NCI-H2107 (cell line): ENCODE measurements at places on chromosomes 16 and 17.

DNA sequence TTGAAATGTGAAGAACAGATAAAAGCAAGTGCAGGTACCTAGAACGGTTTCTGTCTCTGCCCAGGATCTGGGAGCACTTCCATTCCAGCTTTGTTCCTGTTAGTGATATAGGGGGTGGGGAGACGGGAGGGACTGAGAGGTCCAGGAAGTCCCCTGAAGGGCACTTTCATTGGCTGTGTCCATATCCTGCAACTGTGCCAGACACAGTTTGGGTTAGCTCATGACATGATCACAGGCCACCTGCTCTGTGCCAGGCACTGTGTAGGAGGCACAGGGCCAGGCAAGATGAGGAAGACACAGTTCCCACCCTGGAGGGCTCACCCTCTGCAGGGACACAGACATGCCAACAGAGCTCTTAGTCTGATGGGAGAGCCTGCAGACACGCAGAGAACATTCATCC is 7.9 kb downstream of the CBLN1 start:
- no peak for DNase-seq

GRCh38 chr17:41010441-41010840 is 1.5 kb upstream of the KRTAP3-1 start:
- no peak for DNase-seq

GRCh38 chr17:41483531-41483930 is 2.6 kb upstream of the KRT35 start:
- no peak for DNase-seq

GRCh38 chr17:39400547-39401411 is 647 bp downstream of the FBXL20 start:
- DNase-seq = no peak

DNA sequence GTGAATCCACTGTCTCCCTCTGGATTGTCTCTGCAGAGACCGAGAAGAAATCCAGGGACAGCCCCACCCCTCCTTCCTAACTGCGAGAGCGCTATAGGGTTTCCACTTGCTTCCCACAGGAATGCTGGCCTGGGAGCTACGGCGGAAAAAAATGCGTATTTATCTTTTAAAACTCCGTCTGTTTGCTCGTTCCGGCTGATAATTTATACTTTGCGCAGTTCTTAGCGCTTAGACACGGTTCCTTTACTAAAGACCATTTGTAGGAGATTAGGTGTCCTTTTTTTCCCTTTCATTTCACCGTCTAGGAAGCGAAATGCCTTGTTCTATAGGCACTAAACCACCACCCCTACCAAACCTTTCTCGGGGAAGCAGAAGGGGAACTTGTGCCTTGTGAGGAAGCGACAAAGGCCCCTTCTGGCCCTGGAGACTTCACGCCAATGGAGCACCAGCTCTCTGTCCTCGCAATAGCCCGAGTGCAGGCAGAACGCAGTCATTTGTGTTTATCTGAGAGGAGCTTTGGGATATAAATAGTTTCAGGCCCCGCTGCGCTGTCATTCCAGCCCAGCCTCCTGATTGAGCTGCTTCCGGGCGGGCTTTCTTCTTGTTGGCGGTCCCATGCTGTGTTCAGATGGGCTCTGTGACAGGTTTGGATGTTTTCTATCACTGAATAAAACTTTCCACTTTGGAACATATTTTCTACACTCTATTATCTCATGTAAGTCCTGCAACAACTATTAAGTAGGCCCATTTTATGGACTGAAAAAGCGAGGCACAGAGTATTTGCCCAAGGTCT is 791 bp upstream of the SUPT4H1 start:
- no peak for DNase-seq

DNA sequence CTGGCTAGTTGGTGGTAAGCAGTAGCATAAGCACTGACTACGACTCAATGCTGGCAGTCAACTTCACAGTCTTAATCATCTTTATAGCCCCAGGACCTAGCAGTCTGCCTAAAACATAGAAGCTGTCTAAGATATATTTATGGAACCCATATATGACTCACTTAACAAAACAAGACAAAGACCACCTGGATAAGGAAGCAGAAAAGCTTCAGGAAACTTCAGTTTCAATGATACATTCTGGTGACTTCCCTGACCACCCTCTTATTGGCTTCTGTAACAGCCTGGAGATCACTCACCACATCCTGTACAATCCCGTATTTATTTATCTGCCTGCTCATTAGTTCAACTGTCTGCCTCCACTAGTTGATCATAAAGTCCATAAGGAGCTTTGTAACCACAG is 95.5 kb downstream of the PMP22 start:
- DNase-seq = no peak

DNA sequence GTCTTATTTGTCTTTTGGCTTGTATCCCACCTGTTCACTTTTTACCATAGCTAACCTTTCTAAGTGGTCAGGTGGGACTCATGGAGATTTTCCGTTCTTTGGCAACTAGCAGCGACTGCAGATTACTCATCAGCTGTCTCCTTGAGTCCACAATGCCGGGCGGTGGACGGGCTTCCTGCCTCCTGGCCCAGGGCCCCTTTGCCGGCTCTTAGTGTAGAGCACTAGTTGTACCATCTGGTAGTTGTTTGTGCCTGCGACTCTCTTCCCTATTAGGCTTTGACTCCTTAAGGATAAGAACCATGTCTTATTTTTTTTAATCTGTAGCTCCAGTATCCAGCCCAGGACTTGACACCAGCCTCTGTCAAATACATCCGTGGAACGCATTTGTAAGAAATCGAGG is 399.9 kb downstream of the WWOX start:
- DNase-seq = no peak

DNA sequence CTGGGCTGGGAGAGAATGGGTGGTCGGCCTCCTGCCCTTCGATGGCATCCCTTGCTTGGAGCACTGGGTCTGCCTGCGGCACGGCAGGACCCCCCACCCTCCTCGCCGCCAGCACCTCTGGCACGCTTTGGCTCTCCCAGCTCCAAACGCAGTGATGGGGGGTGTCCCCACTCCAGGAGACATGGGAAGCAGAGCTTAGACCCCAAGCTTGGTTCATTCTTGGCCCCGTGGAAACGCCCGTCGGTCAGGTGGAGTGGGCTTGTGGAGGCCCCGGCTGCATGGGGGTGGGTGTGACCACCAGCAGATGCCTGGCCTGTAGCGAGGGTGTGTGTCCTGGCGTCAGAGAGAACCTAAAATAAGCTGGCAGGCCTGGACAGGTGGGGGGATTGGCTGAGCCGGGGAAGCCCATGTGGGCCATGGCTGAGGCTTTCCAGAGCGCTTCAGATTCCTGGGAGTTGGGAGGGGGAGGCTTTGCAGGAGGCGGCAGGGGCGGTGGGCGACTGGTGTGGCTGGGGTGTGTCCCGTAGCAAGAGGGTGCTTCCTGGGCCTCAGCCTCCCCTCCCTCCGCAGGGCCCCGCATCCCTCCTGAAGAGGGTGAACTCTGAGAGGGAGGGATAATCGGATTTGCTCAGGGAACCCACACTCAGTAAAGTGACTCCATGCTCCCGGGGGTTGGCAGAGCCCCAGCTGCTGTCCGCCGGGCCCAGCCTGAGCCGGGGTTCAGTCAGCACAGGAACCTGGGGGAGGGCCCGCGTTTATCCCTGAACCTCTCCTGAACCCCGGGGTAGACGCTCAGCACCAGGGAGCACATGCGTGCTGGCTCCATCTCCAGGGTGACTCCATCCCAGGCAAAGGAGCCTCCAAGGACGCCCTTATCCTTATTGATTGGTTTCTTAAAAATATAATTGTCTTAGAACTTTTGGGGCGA is 3.4 kb downstream of the CACNA1H start:
- DNase-seq = no peak

- DNase-seq = peak; percentile 22
These were observed 27.9 kb downstream of the MBTPS1 start for GRCh38 chr16:84088695-84089395.

- no peak for DNase-seq
These were observed 191.1 kb upstream of the CIBAR2 start for GRCh38 chr16:85303354-85303883.

DNA sequence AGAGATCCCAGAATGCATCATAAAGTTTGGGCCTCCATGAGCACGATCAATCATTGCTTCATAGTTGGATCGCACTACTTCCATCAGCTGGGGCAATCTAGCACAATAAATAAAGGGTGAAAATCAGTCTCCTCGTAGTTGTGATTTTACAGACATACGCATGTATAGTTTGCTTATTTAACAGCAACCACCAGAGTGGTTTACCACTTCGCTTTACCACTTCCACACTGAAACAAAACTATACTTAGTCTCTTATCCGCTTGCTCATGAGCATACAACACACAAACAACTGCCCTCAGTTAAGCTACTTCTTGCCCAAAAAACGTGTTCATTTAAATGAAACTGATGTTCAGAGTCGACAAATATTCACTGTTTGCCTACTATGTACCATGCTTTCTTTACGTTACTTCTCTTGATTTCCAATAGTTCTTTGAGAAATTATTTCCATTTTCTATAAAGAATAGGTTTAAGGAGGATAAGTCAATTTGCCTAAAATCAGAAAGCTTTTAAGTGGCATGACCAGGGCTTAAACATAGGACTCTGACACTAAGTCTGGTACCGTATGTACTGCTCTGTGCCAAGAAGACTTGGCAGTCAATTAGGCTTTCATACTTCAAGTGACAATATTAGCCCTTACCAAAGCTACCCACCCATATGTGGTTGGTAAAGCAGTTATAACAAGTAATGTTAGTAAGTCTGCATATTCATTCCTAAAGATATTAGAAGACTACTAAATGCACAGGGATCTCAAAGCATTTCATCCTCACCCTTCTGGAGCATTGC is 22.0 kb downstream of the SETD6 start:
- no peak for DNase-seq

DNA sequence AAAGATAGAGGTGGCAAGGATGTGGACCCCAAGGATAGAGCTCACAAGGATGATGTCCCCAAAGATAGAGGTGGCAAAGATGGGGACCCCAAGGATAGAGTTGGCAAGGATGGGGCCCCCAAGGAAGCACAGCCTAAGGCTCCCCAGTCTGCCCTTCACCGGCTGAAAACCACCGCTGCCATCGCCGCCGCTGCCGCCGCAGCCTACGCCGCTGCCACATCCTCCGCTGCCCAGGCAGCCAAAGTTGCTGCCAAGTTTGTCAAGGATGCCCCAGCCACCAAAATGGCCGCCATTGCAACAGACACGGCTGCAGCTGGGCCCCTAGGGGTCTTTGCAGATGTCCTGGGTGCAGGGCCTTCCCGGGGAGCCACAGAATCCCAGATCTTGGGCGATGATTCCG is 19.9 kb downstream of the C16orf96 start:
- no peak for DNase-seq

DNA sequence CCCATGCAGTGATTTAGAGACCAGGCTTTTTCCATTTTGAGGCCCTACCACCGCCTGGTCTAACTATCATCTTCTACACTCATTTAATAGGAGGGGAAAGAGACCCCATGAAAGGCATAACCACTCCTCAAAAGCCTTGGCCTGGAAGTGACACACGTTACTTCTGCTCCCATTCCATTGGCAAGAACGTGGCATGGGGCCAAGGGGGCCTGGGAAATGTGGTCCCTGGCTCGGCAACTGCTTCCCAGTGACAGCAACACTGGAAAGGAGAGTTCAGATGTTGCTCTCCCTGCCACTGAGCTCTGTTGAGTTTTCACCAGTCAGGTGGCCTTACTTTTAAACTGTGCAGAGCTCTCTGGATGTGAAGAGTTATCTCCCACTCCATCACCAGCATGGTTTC is 45.2 kb upstream of the MAP3K14 start:
- no peak for DNase-seq

DNA sequence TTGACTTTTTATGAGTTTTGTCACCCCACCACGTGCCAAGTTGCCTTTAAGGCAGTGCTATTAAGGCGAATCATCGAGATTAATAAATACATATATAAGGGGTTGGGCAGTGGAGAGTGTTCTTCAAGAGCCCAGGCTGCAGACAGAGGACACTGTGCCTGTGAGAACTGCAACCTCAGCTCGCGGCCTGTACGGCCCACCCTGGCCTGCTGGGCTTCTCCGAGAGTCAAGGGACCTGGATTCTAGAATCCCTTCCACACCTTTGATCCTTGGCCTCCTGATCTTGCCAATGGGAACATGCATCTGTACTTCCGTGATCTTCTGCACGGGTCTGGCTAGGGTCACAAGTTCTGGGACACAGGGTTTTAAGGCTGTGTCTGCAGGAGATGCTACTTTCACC is 54.5 kb downstream of the IRX5 start:
- DNase-seq = no peak

DNA sequence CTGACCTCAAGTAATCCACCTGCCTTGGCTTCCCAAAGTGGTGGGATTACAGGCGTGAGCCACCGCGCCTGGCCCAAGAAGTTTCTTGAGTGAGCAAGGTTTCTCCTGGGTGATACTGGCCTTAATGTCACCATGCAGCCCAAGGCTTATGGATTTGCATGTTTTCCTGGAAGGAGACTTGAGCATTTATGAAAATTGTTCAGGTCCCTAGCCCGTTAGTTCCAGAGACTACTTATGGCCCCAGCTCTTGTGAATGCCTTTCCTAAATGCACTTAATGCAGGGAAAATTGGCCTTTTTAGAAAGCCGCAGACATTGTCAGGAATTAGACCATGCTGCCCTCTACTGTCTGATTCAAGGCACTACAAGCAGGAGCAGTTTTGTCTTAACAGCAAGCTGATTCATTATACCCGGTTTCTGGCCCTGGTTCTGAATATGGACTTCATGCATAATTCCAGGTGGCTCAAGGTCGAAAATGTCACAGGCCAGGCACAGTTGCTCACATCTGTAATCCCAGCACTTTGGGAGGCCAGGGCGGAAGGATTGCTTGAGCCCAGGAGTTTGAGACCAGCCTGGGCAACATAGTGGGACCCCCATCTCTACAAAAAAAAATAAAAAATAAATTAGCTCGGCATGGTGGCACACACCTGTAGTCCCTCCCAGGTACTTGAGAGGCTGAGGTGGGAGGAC is 91.3 kb downstream of the SNX29 start:
- DNase-seq = peak; percentile 68

- no peak for DNase-seq
These were observed 23.5 kb downstream of the CFAP97D1 start for GRCh38 chr17:43803758-43804157.

DNA sequence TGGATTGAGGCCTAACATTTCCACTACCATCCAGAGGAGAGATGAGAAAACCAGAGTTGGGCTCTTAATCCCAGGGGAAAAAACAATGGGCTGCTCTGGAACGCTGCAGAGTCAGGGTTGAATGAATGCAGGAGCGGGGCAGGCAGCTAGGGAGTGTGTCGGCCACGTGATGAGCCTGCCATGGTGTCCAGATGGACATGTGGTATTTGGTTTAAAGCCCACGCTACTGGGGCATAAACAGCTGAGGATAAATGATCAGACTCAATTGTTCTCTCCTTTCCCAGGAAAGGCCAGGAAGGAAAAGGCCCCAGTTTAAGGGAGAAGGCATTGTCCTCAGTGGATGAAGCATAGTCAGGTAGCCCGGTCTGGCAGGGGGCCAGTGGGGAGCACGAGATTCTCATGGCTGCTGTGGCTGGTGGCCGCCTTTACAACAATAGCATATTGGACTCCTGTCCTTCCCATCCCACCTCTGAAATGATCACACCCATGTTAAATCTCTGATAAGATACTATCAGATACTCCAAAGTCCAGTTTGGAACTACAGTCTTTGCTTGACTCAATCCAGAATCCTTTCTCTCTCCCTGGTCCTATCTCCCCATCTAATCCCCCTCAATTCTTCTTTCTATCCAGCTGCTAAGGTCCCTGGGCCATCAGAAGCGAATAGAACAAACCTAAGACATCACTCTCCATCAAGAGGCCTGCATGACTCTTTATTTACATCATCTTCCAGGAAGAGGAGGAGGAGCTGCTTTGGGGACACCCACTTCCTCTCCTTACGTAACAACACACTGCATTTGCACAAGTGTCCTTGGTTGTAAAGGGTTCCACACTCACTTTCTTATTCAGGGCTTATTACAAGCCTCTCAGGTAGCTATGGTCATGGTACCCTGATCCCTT is 20.4 kb downstream of the CA4 start:
- DNase-seq = no peak
